ENCODE measurements at places on chromosomes 5 and 9.

DNA sequence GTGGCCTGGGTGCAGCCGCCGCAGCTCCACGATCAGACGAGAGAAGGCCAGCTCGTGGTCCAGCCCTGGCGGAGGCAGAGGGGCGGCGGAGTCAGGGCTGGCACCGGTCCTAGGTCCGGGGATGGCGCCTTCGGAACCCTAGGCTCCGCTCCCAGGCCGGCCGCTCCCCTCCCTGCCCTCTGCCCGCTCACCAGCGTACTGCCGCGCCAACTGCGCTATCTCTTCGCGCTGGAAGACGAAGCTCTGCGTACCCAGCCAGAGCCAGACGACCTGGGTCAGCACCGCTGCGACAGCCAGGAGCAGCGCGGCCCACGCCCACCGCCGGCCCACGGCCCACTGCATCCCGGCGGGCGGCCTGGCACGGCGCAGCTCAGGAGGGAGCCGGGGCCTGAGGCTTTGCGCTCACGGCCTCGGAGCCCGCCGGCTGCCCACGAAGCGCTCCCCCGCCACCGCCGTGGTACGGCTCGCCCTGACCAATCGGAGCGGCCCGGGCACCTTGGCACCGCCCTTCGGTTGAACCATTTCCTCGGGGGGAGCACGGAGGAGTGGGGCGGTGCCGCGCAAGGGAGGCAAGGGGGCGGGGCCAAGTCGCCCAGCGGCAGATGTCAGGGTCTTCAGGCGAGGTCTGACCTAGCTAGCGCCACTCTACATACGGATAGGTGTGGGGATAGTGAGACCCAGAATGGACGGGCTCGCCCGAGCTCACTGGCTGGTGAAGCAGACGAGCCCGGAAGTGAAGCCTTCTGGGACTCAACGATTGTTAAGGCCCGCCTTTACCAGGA is at the start of gene SIGMAR1:
Gene SIGMAR1 (minus strand): TSS at position 432 of the 782 bp plus-strand sequence. CDS start 90 bp downstream, at position 342.
- peak; percentile 93 for DNase-seq

- peak; percentile 89 for DNase-seq
Measured at GRCh38 chr5:128782446-128782845, 182.8 kb upstream of the SLC27A6 start.

GRCh38 chr5:130720355-130720754 is 444.7 kb downstream of the HINT1 start:
- peak; percentile 35 for DNase-seq

- DNase-seq, result no peak
Measured at GRCh38 chr9:121813519-121814210, 162.2 kb downstream of the DAB2IP start.

DNA sequence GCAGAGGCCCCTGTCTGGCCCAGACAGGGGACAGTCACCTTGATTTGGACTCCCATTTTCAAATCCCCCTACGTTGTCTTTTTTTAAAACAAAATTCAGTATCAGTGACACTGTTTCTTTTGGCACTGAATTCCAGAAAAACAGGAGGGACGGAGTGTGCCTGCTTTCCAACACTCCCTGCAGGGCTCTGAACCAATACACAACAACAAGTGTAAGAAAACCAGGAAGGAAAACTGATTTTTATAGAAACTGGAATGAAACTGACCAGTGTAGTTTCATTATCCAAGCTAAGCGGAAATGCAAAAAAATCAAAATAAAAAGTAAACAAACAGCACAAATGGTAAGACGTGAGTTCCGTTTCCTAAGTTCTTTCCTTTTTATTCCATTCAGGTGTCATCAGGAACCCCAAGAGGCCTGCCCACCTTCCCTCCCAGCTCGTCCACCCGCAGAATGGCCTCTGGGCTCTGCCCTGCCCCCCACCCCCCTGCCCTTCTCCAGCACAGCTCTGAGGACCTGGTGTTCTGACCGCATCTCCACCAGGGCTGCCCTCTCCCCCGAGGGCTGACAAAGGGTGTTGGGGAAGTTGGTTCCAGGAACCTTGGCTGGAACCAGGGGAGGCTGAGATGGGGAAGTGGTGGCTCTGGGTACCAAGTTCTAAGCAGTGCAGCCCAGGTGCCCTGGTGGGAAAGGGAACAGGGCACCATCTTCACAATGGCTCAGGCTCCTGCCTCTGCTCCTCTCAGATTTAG is 73.6 kb downstream of the PSD2 start:
- no peak for DNase-seq

DNA sequence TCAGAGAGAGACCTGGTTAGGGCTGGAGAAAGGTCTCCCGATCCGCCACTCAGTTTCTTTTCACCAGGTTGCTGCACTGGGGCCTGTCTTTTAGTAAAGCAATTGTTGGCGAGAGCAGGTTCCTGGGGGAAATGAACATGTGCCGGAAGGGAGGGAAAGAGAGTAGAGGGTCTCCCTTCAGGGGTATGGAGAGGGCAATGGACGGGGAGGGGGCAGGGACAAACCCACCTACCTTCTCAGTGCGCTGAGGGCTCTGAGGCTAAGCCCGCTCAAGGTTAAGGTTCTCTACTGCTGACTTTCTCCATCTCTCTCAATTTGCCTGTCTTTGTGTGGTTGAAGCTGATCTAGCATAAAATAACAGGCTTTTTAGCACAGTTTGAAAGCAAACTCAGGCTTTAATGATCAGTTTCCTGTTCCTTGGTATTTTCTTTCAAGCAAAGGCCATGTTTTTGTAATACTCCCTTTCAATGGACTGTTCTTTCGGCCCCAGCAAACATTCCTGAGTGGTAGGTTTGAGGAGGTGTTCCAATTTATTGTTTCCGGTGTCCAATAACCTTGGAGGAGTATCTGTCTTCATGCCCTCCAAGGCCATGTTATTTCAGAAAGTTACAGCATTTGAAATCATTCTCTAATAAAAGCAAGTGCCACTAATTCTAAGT is 25.5 kb upstream of the TRAF1 start:
- DNase-seq, result peak; percentile 15

DNA sequence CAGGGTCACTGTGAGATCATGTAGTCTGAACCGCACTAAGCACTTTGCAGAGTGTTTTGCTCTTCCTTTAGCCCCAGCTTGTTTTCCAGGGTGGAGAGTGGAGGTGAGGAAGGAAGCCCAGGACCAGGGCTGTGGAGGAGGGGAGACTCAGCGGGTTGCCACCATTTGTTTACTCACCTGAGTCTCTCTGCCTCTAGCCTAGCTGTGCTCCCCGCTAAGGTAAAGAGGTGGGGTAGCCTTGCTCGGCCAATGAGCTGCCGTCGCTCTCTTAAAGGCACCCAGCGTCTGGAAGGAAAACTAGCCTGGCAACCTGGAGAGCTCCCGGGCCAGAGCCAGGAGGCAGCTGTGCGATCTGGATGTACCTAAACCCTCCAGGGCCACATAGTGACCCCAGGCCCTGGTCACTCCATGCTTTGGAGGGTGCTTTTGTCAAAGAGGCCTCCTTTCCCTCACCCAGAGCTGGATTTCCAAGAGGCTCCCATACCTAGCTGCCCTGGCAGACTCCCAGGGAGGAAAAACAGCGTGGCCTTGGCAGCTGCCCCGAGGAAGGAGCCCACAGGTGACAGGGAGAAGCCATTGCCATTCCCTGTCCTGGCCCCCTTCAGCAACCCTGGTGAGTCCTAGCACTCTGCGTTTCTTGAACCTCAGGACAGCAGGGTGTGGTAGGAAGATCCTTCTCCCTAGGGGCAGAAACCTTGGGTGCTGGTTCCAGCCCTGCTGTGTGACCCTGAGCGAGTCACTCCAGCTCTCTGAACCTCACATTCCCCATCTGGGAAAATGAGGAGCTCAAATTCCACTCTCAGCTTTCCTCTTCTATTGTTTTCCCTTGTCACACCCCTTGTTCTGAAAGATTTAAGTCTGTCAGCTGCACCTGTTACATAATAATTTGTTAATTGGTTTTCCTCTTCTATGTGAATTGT is 42.4 kb upstream of the LARP1 start:
- DNase-seq, result no peak

DNA sequence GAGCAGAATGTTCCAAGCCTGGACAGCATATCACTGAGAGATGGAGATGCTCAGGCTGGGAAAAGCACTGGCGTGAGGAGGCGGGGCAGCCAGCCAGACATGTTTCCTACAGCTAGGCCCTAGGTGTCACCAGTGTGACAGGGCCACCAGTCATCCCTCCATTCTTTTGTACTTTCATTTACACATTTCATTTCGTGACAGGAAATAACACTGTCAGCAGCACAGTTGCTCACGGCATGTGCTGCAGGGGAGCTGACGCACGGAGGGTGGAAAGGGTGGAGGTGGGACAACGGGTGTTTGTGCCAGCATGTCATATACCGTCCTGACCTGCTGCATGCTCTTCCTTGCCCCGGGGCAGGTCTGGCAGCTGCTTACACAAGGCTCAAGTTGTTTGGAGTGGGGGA is 14.8 kb upstream of the CEMIP2 start:
- DNase-seq, result peak; percentile 40

DNA sequence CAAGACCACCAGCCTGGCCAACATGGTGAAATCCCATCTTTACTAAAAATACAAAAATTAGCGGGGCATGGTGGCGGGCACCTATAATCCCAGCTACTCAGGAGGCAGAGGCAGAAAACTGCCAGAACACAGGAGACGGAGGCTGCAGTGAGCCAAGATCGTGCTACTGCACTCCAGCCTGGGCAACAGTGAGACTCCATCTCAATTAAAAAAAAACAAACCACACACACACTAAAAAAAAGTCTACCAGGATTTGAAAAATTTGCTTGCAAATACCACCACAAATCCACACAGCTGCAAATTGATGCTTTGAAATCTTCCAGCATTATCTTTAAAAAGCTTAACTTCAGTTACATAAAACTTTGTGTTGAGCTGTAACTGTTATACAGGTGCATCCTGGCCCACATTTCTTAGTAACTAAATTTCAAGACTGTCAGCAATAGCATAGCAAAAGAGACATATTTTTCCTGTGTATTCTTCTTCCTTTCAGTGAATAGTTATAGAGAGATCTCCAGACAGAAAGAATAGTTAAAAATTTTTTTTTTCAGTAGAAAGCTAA is 6.8 kb downstream of the CHD1 start:
- DNase-seq, result no peak

DNA sequence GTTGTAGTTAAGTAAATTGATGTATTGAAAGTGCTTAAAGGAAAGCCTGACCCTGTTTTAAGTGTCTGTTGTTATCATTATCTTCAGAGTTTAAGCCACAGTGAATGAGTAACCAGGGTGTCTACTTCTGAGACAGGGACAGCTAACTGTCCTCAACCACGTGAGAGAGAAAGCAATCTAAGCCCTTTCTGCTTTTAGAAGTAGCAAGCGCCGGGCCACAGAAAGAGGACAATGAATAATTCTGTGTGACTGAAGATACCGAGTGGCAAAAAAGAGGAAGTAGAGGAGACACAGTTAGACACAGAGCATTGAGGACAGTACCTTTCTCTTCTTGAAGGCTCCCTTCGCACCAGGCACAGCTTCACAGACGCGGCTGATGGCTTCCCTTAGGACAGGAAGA is 86.3 kb downstream of the S1PR3 start:
- no peak for DNase-seq

DNA sequence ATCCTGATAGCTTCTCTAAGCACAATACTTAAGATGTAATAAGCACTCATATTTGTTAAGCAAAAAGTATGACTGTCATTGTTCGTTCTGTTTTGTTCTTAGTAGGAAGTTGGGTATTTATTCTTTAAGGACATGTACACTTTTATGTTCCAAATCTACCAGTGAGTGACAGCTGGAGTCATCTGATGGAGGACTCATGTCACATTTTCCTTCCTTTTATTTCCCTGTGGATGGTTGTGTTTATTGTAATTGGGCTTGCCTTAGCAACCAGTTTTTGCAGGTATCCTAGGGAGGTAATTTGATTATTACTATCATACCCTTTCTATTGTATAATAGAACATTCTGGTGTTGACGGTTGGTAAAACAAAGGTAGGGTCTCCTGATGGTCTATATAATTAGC is 145.7 kb downstream of the ZSWIM6 start:
- peak; percentile 24 for DNase-seq

DNA sequence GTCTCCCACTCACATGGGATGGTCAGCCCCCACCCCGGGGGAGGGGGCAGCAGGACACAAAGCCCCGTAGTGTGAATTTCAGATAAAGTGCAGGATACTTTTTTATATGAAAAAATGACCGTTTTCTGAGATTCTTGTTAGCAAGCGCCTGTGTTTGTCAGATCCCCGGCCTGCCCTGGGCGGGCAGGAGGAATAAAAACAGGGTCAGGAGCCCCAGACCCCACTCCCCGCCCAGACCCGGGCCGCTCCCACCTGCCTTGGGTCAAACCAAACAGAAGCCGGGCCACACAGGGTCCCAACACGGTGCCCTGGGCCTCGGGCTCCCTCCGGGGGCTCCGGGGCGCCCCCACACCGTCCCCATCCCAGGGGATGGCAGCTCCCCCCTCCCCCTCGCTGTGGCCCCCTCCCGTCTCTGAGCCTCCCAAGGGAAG is 13.5 kb upstream of the NRARP start:
- DNase-seq, result no peak

- no peak for DNase-seq
Measured at GRCh38 chr9:131657456-131657855, 82.4 kb downstream of the RAPGEF1 start.

GRCh38 chr5:133429046-133429445 is 183.3 kb downstream of the FSTL4 start:
- DNase-seq, result no peak

DNA sequence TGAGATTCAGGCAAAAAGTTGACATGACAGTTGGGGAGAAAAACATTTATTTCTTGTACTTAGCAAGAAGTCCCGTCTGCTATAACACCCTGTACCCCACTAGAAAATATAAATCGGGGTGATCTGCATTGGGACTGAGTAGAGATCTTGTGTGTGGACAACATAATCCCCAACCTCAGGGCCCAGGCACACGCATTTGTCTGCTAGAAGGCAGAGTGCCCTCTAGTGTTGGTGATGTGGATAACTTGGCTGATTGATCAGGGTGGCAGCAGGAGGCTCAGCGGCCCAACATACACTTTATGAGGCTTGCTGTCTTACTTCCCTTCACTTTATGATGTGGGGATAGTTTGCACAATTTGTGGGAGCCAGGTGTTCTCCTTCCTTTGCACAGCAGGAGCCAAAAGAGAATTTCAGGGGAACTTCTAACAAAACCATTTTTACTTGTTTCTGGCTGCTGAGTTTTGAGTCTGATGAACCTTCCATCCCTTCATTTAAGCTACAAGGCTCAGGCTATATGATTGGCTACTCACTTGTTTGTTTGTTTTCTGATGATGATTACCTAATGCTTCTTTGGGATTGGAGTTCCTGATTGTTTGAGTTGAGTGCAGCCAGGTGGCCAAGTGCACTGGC is 263.2 kb downstream of the DMAC1 start:
- DNase-seq, result peak; percentile 72

DNA sequence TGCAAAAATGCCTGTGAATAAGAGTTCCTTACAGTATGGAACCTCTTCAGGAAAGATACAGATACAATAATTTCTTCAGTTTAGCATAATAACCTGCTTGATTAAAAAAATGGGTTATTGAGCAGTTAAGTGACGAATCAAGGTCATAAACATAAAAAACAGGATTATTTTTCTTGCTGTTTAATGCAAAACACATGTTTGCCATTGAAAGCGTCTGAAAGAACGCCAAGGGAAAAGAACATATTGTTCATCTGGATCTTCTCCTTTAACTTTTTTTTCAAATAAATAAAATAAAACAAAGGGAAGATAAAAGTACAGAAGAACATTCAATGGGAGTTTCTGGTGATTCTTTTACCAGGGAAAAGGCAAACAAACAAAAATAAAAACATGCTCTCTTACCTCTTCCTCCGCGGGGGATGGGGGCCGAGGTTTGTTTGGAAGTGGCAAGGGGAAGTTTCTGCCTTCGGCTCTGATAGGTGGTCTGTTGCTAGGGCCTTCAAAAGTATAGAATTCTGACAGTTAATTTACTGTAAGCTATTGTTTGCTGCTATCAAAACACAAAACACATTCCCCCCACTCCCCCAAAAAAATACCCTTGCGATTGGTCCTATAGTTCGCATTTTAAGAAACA is 20.1 kb downstream of the C5orf58 start:
- DNase-seq, result no peak

- DNase-seq, result no peak
Measured at GRCh38 chr5:39799242-39799641, 374.5 kb upstream of the DAB2 start.

- no peak for DNase-seq
Measured at GRCh38 chr9:104279535-104280177, 185.5 kb downstream of the SMC2 start.

Data from lung microvascular endothelial cell (primary cell).